ENCODE measurements at places on chromosomes 12 and 14. TPM values are rescaled to one million over a fixed set of nuclear protein-coding genes. Genes with fewer than 3 reads are reported as not detected.

The MEG3 gene
- 29.6 TPM for polyA plus RNA-seq

The RPL10L gene
- polyA plus RNA-seq = not detected

The LHX5 gene
- polyA plus RNA-seq = not detected

GRCh38 chr14:56423544-56423943, 156.1 kb upstream of the TMEM260 start:
- no peak for DNase-seq

DNA sequence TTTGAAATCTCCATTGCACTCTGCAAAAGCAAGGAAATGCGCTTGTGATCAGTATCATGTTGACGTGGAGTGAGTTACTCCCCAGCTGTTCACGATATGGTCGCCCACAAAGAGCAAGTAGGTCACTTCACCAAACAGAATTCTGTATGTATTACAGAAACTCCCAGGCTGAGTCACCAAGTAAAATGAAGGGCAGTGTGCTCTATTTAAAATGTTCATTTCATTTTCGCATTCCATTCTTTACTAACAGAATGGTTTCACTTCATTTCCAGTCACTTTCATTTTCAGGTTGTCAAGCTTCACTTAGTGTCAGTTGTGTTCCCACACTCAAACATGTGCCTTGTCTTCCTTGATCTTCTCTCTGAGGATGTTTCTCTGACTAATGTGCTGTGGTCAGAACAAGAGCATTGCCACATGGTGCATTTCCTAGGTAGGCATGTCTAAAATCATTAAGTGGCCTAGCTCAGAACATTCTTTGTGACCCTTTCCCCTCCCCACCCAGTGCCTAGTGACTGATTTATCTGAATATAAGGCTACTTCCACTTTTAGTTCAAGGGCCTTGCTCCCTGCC, 391.2 kb downstream of the RAD51B start:
- DNase-seq = peak; percentile 67

- DNase-seq = peak; percentile 65
These were observed 372.2 kb downstream of the RAD51B start for GRCh38 chr14:68191567-68192321.

GRCh38 chr12:4214877-4215228, 58.7 kb upstream of the CCND2 start:
- no peak for DNase-seq

DNA sequence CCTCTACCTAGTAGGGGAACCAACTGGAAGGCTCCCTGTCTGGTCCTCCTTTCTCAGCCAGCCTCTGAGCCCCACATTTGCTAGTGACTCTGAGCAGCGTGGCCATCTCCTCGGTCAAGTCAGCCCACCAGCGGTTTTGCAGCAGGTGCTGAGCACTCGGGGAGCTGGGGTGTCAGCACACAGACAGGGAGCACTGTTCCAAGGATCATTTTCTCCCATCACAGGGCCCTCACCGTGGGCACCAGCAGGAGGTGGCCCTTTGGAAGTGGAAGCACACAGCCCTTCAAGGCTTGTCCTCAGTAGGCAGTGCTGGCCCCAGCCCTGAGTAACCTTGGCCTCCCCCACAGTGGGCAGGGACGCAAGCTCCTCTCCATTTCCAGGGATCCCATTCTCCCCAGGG, 24.1 kb upstream of the EML1 start:
- no peak for DNase-seq

- DNase-seq = no peak
These were observed 916.5 kb downstream of the TMEM121 start for GRCh38 chr14:106442857-106443256.

DNA sequence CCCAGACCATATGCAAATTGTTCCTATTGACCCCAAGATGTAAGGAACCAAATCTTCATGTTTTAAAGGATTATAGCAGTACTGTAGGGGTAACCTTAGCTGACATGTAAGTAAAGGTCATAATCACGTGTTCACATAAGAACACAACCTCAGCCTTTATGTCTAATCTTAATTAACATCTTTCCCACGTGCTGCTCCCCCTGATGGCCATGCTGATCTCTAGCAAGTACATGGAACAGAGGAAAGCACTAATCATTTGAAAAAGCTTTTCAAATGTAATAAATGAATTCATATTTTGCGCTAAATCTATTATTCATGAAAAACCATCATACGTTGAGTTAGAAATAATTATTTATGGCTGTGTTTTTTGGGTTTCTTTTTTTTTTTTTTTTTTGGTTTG, 30.5 kb upstream of the ITPR2 start:
- no peak for DNase-seq

The USP44 gene
- polyA plus RNA-seq = 0.52 TPM

- DNase-seq = no peak
These were observed 13.7 kb upstream of the LIMA1 start for GRCh38 chr12:50297027-50297426.

DNA sequence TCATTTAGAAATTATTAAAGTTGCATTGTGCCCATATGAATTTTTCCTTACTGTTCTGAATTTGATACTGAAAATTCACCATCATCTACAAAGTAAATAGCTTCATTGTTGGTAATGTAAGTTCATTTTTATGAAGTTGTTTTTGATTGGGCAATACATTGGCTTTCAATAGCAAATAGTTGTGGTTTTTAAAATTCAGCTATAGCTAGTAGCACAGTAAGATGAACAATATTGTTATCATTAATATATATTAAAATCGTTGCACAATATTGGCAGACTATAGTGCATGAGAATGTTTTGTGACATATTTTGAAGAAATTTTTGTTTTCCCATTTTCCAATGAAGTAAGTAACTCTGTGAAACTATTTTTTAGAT, 575.0 kb downstream of the PRKD1 start:
- no peak for DNase-seq

- peak; percentile 59 for DNase-seq
These were observed 22.6 kb upstream of the PKP2 start for GRCh38 chr12:32918890-32919801.

The RNASE11 gene
- not detected for polyA plus RNA-seq

DNA sequence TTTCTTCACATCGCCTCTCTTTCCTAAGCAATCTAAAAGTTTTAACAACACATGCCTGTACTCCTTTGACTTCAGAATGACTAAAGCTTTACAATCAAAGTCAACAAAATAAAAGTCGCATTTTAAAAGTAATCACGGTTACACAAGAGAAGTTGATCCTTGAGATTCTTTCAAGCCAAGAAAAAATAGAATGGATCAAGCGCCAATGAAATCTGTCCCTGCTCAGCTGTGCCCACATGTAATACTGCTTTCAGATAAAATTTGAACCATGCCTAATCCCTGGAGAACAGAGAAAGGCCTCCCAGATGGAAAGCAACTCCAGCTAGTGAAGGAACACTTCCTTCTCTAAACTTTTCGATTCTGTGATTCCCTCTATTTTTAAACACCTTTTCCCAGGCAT, 113.1 kb downstream of the FBXL14 start:
- DNase-seq = no peak

The SNRNP35 gene
- 51.2 TPM for polyA plus RNA-seq

The P2RX7 gene
- 0.45 TPM for polyA plus RNA-seq

- DNase-seq = no peak
These were observed 34.8 kb downstream of the AMN start for GRCh38 chr14:102957222-102957621.

- DNase-seq = peak; percentile 52
These were observed 6.1 kb downstream of the KRT3 start for GRCh38 chr12:52789637-52790426.

The OAS2 gene
- polyA plus RNA-seq = 5.0 TPM

The PA2G4 gene
- polyA plus RNA-seq = 72.4 TPM

DNA sequence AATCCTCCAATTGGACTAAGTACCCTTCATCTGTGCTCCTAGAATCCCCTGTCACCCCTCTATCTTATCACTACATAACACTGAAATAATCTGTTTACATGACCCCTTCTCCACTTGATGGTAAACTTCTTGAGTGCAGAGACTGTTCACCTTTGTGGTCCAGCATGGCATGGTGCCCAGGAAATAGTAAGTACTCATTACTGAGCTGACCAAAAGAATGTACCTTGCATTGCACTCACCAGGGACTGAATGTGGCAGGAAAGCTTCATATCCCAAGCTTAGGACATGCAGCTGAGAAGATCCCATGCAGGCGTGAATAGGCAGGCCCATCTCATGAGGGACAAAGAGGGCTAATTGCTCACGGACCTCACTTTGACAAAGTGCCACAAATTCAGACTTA, 1.4 kb upstream of the GARIN2 start:
- no peak for DNase-seq

DNA sequence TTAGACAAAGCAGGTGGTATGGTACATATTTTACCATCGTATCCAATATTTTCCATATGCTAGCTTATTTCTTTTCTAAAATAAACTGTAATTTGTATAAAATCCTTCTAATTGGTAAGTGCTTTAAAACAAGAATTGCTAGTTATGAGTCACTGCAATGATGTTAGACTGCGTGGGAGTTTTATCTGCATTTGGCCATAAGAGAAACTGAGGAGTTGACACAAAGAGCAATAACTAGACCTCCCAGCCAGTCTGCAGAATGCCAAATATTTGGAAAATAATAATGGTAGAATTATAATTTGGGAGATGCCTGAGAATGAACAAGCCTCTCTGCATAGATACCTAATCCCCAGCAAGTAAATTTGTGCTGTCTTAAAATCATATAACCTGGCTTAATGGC, 61.7 kb upstream of the PTPRR start:
- no peak for DNase-seq

The CDCA3 gene
- polyA plus RNA-seq = 2.1 TPM

GRCh38 chr12:13252616-13253015, 56.1 kb downstream of the EMP1 start:
- no peak for DNase-seq

DNA sequence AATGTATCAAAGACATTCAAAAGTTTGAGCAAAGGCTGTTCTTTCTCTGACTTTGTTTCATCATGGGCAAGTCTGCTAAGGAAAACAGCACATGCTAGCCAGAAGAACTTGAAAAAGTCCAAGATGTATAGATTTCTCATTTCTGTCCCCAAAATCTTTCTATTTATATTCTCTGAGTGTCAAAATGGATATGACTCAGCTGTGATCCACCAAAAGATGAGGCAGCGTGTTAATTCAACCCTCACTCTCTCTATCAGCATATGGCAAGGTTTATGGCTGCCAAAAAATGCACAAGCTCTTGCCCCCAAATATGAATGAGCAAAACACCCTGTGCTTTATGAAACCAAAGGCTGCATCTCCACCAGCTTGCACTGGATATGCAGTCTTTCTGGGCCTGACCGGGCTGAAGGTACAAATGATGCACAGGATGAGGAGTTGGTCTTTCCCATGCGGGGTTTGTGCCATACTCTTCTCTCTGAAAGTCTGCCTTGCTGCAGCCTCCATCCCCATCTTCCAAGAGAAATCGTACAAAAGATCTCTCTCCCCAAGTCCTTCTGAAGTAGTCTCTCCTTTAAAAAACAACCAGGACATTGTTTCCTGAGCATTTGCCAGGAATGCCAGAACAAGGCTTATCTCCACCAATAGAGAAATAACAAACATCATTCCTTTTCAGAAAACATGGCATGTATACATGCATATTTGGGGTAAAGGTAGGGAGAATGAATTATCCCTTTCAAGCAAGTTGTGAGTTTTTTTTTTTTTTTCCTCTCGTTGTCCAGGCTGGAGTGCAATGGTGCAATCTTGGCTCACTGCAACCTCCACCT, 203.4 kb downstream of the TMX1 start:
- DNase-seq = no peak

DNA sequence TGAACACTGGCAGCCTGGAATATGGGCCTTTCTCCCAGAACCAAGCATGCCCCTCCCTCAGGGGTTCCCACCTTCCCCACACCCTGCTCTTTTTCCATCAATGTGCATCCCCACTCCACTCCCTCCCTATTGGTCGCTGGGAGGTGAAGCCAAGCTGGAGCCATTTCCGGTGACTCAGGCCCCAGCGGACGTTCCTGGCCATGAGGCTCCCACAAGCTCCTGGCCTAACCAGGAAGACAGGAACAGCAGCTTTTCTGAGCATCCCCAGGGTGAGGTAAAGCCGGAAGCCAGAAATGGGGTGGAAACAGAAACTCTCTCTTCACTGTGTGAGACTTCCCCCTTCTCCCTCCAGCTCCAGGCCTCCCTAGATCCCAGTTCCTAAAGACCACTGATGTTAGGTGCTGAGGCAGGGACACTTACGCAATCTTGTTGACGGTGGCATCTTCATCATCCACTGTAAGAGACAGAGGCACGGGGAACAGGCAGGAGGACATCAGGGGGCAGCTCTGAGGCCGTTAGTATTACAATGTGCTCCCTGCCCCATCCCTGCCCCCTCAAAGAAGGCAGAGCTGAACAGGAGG, 5.1 kb downstream of the LMBR1L start:
- no peak for DNase-seq

The ALDH2 gene
- polyA plus RNA-seq = 318 TPM

- DNase-seq = peak; percentile 4
These were observed 102.2 kb downstream of the TTC6 start for GRCh38 chr14:37697489-37698121.

The TRPV4 gene
- 24.5 TPM for polyA plus RNA-seq

DNA sequence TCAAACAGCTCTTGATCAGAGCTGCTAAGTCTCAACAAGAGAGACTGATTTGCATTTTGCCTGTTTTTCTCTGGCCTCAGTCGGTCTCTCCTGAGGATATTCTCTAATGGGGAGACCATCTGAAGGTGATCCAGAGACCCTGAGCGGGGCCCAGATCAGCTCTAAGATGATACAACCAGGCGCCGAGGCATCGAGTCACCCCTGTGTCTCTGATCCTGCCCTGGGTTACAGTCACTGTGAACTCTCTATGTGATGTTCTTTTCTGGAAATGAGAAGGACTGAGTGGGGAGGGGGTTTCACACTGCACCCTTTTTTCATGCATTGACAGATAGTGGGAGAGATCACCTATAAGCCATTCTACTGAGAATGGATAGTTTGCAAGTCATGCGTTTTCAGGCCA, 247.6 kb upstream of the PWP1 start:
- DNase-seq = no peak
